ENCODE measurements at places on chromosomes 11 and 22.
A peak's percentile ranks its signal among the peaks of the same experiment; 100 is the strongest.

DNA sequence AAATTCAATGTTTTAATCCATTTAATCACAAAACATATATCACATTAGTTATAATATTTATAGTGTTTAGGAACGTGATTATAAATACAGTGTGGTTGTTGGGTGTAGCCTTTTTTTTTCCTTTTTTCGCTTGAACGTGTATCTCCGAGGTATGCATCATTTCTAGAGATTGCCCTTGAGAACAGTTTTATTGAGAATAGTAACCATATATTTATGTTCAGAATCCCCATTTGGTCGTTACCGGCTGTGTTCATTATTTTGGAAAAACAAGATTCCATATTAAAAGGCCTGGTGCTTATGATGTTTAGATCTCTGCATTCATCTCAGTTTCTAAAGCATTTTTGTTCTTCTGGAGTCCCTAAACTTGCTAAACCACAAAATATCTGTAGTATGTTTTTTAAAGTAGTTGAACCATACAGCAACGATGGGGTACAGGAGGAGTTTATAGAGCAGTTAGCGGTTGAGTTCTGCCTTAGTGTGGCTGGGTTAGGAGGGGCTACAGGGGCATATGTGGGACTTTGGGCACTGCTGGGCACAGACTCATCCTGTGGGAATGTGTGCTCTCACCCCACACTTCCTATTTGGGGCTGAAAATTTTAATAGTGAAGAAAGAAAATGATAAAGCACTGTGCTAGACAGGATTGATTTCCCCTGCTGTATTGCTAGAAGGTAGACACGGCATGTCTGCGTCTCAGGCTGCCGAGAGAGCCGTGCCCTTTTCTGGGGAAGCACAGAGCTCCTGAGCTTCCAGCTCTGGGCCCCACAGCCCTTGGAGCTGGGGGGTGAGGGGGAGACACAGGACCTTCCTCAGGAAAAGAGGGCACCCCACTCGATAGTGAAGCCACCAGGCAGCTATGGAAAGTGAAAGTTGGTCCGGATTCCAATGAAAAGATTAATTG, 81.5 kb upstream of the PPARA start:
- DNase-seq, result peak; percentile 27

- DNase-seq, result no peak
Measured at GRCh38 chr11:93840180-93840579, 10.2 kb downstream of the VSTM5 start.

DNA sequence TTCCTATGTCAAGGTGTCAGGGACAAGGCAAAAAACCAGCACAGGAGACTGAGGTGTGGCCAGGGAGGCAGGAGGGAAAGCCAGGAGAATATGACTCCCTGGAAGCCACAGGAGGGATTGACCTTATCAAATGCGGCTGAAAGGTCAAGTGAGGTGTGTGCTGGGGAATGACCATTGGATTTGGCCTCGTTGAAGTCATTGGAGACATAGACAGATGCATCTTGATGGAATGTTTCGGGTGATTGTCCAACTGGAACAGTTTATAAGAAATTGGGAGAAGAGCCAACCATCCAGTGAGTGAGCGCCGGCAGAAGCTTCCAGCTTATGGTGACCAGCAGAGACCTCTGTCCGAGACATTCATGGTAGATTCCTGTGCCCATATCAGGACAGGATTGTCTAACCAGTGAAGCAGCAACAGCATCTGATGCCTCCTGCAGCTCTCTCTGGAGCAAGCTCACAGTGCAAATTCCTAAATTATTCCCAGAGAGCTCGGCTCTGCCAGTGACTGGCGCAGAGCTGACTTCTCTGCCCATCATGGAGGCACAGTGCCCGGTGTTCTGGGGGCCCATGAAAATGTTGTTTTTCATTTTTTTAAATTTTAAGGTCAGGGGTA, 95.4 kb downstream of the MYO18B start:
- DNase-seq, result no peak

DNA sequence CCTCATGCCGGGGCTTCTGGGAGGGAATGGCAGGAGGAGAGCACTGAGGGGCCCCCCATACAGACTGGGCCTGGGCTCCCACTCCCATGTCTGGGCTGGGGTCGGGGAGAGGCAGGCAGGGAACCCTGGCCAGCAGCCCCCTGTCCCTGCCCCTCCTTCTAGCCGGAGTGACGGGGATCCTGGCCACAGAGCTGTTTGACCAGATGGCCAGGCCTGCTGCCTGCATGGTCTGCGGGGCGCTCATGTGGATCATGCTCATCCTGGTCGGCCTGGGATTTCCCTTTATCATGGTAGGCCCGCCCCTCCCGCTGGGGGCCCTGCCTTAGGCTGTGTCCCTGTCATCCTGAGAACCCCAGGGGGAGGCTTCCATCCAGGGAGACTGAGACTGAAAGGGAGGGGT, 10.0 kb upstream of the MIF start:
- no peak for DNase-seq

DNA sequence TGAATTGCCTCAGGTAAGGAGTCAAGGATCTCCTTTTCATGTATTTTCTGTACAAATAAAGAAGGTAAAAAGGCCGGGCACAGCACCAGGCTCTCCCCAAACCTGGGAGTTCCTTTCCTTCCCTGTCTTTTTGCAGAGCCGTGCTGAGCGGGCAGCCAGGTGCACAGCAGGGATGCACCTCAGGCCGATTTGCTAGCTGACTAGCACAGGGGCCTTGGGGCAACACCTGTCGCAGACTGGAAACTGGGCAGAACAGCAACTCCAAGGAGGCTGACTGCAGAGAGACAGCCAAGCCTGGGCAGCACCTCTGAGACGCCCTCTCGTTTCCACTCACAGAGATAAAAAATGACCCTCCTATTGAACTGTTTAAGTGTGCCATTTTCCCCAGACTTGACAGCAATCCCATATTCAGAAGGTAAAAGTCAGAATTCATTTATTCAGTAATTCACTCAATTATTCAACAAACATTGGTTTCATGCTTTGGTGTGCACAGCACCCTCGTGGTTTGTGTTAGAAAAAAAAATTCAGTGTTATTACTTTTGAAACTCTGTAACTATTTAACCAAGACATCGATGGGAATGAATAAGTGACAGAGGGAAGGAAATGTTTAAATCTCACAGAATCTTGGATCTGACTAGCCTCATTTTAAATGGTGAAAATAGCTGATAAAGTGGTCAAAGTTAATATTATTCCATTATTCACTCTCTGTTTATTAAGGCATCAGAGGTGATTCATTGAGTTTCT, 120.9 kb downstream of the GALNT18 start:
- DNase-seq, result no peak

- no peak for DNase-seq
Measured at GRCh38 chr11:77207019-77207485, 79.0 kb downstream of the MYO7A start.

DNA sequence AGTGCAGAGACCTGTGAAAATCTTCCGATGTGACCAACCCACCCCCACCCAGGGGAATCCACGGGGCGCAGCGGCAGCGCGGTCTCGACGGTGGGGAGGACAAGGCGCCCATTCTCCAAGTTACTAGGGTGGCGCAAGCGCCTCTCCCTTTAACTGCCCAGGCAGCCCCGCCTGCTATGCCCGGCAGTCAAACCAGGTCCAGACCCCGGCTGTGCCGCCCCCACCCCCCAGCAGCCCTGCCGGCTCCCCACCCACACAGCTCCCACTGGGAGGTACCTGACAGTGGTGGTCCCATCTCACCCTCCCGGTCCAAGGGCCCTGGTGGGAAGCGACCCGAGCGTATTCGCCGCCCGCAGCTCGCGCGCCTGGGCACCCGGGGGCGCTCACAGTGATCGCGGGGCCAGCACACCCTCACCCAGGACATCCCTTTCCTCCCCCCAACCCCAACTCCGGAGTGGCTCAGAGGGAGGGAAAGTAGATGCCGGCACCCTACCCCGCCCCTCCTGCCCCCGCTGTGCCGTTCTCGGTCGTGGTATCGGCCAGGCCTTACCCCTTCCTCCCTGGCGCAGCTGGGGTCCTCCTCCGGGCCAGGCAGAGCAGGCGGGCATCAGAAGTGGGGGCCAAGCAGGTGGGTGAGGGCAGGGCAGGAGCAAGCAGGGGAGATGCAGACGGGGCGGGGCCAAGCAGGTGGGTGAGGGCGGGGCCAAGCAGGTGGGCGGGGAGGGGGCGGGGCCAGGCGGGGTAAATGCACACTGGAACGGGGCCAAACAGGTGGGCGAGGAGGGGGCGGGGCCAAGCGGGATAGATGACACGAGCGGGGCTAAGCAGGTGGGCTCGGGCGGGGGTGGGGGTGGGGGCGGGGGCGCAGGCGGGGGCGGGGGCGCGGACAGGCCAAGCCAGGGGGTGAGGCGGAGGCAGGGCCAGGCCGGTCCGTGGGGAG, at the start of gene TRPM5:
Gene TRPM5 (minus strand): TSS at position 634 of the 940 bp plus-strand sequence. CDS start 21,478 bp downstream, outside the sequence.
- no peak for DNase-seq

DNA sequence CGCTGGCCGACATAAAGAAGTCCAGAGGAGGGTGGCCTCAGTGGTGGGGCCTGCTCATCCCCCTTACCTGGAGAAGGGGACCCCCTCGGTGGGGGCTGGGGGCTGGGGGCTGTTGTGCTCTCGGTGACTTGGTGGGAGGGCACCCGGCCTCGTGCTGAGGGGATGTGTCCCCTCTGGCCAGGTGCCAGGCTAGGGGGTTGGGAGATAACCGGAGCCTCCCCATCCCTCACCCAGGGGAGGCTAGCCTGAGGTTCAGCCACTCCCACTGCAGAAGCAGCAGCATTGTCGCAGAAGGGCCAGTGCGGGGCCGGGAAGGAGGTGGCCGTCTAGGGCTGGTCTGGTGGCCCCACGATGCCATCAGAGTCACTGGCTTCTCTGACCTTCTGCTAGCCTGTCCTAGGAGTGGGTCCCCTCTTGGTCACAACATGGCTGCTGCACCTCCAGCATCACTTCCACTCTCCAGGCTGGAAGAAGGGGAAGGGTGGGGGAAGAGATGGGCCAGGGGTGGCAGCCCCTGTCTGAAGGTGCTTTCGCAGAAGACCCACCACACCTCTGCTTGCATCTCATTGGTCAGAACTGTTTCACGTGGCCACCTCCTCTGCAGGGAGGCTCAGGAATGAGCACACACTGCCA, 44.2 kb upstream of the FADD start:
- no peak for DNase-seq

GRCh38 chr11:18785411-18785810, 6.2 kb downstream of the PTPN5 start:
- DNase-seq, result no peak

DNA sequence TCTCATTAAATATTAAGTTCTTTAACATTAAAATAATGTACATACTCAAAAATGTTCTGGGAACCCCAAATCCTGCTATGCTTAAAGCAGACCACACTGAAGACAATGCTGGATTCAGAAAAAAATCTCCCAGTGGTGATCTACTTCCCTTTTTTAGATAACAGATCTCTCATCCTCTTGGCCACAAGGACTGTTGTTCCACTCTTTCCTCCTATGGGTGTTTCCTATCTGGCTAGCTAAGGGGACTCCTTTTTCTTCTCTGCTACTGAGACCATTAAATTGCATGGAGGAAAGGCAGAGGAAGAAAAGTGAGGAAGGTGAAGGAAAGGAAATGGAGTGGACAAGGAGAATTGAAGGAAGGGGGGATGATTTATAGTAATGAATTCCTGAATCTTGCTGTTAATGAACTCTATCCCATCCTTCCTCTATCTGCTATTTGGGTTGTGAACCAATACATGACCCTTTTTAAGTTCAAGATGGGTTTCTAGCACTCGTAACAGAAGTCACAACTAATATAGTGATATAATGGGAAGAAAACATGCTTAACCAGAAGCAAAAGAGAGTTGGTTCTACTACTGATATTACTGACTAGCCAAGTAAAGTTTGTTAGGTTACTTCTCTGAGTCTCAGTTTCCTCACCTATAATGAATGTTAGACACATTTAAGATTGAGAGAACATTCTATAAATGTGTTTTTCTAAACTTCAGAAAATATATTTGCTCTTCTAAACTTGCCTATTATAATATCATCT, 53.2 kb downstream of the PIK3C2A start:
- no peak for DNase-seq

- no peak for DNase-seq
Measured at GRCh38 chr11:122201106-122201505, 85.1 kb upstream of the BLID start.

GRCh38 chr22:23256986-23257888, 76.9 kb downstream of the BCR start:
- DNase-seq, result no peak
